Kasumi-1 (cell line): ENCODE measurements at places on chromosomes 12 and 14.

DNA sequence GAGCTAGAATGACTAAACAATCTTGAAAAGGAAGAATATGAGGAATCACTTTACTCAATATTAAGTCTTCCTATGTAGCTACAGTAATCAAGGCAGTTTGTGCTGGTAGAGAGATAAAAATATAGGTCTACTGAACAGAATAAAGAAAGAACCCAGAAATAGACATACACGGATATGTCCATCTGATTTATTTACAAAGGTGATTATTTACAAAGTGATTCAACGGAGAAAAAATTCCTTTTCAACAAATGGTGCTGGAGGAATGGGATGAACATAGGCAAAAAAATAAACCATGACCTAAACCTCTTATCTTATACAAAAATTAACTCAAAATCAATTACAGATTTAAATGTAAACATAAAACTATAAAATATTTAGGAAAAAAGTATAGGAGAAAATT, 36.6 kb downstream of the TAOK3 start:
- DNase-seq = no peak

- no peak for DNase-seq
These were observed 1.2 kb downstream of the DYRK2 start for GRCh38 chr12:67649570-67650387.

- DNase-seq = peak; percentile 66
These were observed 1.7 kb upstream of the ITGA5 start for GRCh38 chr12:54420766-54421144.

- DNase-seq = peak; percentile 30
These were observed 213.1 kb downstream of the CHST11 start for GRCh38 chr12:104669851-104670337.

GRCh38 chr12:106139422-106140171, 843 bp upstream of the NUAK1 start:
- no peak for DNase-seq

DNA sequence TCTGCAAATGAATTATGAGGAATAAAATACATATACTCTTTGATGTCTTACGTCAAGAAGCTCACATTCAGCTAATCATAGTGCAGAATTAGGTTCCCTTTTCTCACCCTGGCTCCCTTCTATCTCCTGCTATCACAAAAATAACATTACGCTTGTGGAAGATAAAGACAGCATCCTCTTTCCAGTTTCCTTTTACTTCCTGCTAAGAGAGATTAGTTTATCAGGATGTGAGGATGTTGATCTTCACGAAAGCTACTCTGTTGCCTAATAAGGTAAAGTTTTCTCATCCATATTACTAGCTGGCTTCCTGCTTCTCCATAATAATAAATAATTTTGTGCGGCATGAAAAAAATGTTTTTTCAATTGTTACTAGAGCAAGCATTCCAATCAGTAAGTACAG, 217.7 kb upstream of the DCN start:
- DNase-seq = no peak

- no peak for DNase-seq
These were observed 38.9 kb upstream of the LRP6 start for GRCh38 chr12:12305568-12306300.

GRCh38 chr12:92208613-92209121, 63.0 kb upstream of the BTG1 start:
- DNase-seq = peak; percentile 84
